Fibroblast of skin of back (primary cell): ENCODE measurements at places on chromosomes 5 and 9.

DNA sequence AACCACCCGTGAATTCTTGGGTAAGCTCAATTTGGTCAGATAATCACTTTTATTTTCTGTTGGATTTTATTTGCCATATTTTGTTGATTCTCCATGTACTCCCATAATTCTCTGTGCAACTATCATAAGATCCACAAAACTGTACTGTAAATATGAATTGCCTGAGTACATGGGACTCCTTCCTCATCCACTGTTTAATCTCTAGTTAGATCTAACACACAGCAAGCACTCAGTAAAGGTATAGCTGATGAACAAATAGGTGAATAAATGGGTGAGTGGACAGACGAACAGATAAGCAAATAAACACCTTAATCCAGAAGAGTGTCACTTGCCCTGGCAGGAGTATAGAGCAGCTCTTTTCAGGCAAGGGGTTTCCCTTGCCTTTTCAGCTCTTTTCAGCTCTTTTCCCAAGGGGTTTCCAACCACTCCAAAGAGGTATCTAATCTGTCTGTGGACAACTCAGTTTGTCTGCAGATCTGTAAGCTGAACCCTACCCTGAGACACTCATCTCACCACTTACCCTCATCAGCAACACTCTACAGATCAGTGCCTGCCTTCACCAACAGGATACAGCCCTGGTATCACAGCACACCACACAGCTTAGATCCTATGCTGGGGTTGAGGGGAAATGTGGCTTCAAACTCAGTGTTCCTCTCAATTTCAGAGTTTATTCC is 51.2 kb downstream of the SIL1 start:
- no peak for DNase-seq

GRCh38 chr5:57405984-57406383 is 76.6 kb downstream of the ACTBL2 start:
- no peak for DNase-seq

DNA sequence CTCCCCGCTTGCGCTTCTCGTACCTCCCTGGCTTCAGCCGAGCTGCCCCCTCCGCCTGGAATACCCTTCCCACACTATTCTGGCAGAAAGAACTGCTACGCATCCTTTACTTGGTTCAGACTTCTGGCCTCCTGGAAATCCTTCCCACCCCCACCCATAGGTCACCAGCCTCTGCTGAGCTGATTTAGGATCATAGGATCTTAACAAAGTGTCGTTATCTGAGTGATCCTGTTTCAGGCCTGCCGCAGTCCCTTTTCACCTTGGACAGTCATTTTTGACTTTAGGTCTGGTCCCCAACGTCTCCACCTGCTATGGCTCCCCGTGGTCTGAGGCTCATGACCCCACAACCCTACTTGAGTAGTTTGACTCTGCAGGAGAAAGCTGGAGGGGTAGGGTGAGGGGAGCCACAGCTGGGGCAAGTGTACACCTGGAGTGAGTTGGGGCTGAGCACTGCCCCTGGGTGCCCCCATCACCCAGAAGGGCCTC is 27.3 kb downstream of the EGR1 start:
- no peak for DNase-seq

DNA sequence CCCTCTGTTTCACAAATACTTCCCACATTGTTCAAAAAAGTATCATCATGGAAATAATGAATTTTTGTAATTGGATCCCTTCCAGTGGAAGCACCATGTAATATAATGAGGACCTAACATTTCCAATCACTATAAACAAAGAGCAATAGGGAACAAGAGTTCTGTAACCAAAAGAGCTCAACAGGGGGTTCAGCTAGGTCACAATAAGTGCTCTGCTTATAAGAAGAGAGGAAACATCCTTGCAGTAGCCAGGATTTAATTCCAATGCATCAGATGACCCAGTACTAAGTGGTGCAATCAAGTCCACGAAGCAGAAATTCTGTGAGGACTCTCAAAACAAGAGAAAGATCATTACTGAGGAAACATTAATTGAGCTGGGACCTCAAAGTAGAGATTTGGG is 5.9 kb downstream of the SERINC5 start:
- no peak for DNase-seq

DNA sequence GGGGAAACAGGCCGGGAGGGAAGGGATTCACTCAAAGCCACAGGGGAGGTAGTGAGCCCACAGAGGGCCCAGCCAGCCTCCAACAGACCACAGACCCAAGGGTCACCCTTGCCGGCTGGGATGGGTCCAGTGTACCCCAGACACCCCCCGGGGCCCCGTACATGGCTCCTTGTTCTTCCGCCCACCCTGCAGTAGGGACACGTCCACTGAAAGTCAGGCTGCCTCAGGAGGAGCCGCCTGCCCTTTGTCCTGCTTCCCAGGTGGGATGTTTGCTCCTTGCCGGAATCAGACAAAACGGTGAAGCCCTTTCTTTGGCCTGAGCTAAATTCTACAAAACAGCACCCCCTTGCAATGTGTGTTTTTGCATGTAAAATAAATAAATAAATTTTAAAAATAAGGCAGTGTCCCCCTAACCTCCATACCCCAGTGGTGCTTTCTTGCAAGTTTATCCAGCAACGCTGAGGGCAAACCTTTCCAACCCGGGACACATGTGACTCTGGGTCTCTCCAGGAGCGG is 25.8 kb downstream of the LHX3 start:
- no peak for DNase-seq

GRCh38 chr9:120431268-120431667 is 148.7 kb downstream of the CDK5RAP2 start:
- no peak for DNase-seq

- no peak for DNase-seq
Observed at GRCh38 chr5:68134033-68134668, 81.4 kb upstream of the PIK3R1 start.

DNA sequence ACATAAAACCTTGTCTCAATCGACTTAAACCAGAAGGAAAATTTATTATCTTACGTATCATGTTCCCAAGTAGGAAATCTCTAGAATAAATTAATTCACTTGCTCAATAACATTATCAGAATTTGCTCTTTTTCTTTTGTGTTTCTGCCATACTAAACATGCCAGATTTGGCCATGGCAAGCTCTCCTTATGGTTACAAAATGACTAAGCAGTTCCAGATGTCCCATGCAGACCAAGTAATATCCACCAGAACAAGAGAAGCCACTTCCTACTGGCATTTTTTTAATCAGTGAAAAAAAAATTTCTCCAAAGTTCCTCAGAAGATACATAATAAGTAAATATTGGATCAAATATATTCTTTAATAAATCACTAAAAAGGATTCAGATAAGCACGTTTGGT is 25.2 kb upstream of the ADAMTS6 start:
- DNase-seq, result peak; percentile 69

- DNase-seq, result no peak
Observed at GRCh38 chr9:20473515-20474013, 148.7 kb downstream of the MLLT3 start.

DNA sequence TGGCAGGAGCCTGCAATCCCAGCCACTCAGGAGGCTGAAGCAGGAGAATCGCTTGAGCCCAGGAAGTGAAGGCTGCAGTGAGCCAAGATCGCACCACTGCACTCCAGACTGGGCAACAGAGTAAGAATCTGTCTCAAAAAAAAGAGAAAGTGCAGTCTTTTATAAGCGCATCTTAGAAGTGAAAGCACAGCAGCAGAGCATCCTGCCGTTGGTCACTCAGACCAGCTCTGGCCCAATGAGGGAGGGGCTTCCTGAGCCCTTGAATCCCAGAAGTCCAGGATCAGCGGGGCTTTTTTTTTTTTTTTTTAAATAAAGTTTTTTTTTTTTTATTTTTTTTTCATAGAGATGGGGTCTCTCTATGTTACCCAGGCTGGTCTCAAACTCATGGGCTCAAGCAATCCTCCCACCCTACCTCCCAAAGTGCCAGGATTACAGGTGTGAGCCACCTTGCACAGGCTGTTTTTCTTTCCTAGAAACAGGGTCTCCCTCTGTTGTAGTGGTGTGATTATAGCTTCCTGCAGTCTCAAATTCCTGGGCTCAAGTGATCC is 42.3 kb downstream of the NAIF1 start:
- DNase-seq, result no peak

- DNase-seq, result no peak
Observed at GRCh38 chr5:135951257-135951656, 3.5 kb downstream of the LECT2 start.

- peak; percentile 33 for DNase-seq
Observed at GRCh38 chr9:69030851-69031645, 4.5 kb upstream of the FXN start.

GRCh38 chr5:34869256-34869655 is 30.3 kb downstream of the TTC23L start:
- DNase-seq, result no peak

GRCh38 chr9:113309204-113309813 is 6.1 kb upstream of the RNF183 start:
- DNase-seq, result peak; percentile 48

- DNase-seq, result no peak
Observed at GRCh38 chr9:3541206-3541605, 15.4 kb upstream of the RFX3 start.

DNA sequence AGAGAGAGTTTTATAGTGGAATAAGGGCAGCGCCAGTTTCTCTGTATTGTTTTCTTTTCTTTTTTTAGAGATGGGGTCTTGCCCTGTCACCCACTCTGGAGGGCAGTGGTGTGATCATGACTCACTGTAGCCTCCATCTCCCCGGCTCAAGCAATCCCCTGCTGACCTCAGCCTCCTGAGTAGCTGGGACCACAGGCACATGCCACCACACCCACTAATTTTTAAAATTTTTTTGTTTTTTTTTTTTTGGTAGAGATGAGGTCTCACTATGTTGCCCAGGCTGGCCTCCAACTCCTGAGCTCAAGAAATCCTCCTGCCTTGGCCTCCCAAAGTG is 119.0 kb downstream of the PIK3R1 start:
- no peak for DNase-seq

DNA sequence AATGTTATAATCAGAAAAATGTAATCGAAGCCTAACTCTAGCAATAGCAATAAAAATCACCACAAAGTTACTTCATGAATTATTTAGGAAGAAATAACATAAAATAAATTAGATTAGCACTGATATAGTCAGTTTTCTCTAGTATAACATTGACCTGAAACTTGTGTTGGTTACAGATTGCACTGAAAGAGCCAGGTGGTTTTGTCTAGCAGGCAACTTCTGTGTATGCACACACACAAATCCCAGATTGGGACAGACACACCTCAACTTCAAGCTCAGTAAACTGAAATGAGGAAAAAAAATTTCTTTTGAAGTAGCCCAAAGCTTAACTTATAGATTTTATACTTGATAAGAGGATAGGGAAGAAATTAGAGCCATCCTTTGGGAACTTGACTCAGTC is 129.3 kb downstream of the EFNA5 start:
- no peak for DNase-seq

DNA sequence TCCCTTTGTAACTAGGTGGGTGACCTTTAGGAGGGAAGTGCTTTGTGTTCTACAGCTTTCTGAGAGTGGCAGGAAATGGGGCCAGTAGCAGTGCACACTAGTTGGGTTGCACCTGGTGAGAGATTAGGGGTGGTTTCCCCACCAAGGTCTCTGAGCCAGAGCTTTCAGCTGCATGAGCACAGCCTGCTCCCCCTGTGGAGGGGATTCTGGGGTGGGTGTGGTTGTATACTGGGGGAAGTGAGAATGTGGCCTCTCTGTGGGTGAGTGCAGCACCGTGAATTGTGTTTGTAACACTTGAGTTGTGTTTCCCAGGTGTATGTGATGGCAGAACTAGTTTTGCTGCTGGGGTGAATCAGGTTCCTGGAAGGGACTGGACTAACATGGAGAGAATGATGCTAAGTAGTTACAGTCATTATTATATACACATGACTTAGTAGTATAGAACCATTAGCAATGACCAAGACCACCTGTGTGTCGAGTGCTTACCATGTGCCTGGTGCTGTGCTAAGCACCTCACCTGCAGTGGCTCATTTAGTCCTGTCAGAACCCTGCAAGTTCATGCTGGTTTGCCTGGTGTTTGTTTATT is 11.8 kb upstream of the CXXC5 start:
- DNase-seq, result no peak

DNA sequence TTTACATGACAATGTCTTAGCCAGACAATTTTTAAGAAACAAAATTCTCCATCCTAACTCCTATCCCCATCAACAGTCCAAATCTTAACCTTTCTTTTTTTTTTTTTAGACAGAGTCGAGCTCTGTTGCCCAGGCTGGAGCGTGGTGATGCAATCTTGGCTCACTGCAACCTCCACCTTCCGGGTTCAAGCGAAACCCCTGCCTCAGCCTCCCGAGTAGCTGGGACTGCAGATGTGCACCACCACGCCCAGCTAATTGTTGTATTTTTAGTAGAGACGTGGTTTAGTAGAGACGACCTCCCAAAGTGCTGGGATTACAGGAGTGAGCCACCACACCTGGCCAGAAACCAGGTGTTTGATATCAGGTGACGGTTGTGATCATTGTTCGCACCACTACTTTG is 10.2 kb downstream of the ABL1 start:
- DNase-seq, result no peak

DNA sequence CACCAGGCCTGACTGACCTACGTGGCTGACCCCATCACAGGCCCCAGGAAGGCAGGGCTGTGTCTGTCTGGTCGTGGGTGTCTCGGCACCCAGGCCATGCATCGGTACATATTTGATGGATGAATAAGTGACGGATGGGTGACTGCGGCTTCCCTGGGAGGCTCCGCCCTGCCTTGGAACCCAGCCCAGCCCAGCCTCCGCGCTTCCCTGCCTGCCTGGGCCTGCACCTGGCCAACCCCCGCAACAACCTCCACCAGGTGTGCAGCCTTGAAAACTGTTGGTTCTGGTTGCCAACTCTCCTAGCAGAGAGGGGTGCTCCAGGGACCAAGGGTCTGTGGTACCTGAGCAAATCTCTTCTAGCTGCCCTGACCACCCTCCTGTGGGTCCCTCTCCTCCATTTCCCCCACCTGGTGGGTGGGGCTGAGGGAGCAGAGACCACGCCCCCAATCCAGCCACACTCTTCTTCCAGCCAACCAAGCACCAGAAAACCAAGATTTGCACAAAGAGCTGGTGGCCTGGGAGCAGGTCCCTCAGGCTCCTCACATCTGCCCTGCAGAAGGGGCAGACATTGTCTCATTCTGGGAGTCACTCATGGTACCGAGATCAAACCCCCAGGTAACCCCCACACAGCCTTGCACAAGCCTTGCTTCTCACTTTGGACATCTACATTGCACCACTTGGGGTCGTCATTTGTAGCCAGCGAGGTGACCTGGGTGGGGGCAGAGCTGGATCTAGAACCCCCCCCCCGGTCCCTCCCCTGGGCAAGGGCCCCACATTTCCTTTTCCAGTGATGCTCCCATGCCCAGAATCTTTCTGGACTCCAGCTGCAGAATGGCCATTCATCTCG is 100.6 kb upstream of the IER5L start:
- DNase-seq, result peak; percentile 46
